ENCODE measurements at places on chromosomes 12 and 14.
A peak's percentile ranks its signal among the peaks of the same experiment; 100 is the strongest.

DNA sequence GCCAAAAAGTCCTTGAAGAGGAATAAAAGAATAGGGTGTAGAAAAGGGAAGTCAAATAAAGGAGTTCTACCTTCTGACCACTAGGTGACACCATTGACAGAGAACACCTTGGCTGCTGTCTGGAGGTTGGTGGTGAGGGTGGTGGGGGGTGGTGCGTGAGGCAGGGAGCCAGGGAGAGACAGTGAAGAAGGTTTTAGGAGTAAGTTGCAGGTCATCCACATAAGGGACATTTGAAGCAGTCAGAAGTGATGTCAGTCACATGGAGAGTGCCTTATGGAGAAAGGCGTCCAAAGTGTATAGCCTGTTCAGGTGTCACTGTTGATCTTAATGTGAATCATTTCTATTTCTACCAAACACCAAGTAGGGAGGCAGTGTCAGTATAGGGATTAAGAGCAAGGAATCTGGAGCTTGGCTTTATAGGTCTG is 279.3 kb upstream of the DDHD1 start:
- DNase-seq, result peak; percentile 55

- DNase-seq, result no peak
Observed at GRCh38 chr14:24057271-24057670, 5.5 kb downstream of the CARMIL3 start.

DNA sequence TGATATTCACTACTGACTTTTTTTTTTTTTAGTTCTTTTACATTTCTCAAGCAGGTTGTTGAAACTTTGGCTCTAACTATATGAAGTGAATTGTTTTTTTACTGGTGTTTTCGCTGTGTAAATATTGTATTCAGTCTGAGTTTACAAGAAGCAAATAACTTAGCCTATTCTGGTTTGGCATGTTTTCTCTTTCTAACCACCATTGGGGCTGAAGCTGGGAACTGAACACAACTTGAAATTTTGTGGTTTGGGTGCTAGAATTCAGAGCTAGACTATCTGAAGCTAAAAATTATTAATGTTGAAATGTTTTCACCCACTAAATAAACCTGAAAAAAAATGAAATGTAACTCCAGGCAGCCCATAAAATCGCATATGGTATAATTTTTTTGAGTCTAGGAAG is 37.2 kb downstream of the RAD51B start:
- DNase-seq, result no peak

- DNase-seq, result peak; percentile 72
Observed at GRCh38 chr14:39050389-39050788, 52.6 kb downstream of the SEC23A start.

DNA sequence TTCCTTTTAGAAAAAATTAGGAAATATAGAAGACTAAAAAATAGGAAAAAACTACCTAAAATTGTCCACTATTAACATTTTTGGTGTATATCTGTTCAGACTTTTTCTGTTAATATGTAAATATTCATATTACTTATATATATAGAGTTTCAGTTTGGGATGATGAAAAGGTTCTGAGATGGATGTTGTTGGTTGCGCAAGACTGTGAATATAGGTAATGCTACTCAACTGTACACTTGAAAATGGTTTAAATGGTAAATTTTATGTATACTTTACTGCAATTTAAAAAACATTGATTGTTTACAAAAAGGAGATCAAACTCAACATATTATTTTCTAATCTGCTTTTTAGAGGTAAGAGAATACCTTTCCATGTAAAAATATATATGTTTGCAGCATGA is 200.9 kb downstream of the RAD51B start:
- DNase-seq, result no peak

GRCh38 chr14:41875116-41875515 is 268.4 kb downstream of the LRFN5 start:
- DNase-seq, result no peak
